ENCODE measurements at places on chromosomes 5 and 9.

GRCh38 chr5:56154732-56155484, 78.2 kb downstream of the ANKRD55 start:
- no peak for DNase-seq

DNA sequence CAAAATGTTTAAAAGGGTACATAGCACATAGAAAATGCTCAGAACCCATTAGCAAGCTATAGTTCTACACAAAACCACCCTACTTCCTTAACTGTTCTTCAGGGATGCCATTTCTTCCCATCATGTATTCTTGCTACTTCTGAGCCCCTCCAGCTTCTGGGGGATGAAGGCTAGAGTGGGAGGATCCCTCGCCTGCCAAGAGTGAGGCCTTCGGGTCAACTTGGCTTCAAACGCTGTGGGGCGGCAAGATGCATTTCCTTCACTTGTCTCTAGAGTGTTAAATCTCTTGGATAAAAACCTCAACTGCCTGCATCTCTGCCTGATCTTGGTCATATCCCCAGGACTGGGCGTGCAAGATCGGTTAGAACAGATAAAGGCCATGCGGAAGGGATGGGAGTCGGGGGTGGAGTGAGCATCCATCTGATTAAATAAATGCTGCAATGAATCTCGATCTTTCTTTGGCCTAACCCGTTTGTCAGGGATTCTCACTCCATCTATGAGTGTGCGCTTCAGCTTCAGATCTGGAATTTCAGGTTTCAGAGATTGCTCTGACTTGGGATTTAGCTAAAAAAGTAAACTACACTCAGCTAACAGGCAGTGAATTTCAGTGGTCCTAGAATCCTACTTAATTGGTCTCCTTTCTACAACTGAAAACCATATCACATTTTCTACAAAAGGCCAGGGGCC, 118.0 kb upstream of the PANK3 start:
- no peak for DNase-seq

DNA sequence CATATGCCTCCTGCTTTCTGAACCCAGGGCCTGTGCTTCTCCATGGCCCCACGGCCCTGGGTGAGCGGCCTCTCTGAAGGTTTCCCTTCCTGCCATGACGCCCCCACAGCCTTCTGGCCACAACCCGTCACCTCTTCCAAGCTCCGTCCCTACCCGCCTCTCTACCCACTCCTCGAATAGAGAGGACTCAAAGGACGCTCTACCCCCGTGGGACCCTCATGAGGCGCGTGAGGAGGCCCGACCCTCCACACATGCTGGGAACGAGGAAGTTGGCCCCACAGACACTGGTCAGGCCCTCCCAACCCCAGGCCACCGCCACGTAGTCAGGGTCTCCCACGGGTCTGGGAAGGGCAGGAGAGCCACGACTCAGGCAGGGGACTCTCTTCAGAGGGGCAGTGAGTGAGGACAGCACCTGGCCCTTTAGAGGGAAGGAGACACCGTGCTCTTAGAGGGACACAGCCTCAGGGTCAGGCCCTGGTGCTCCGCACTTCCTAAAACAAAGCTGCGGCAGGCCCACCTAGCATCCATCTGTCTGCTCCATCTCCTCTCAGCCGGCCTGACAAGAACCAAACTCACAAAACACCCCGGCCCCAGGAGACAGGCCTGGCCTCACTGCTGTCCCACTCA, 5.3 kb downstream of the BRD3 start:
- no peak for DNase-seq

DNA sequence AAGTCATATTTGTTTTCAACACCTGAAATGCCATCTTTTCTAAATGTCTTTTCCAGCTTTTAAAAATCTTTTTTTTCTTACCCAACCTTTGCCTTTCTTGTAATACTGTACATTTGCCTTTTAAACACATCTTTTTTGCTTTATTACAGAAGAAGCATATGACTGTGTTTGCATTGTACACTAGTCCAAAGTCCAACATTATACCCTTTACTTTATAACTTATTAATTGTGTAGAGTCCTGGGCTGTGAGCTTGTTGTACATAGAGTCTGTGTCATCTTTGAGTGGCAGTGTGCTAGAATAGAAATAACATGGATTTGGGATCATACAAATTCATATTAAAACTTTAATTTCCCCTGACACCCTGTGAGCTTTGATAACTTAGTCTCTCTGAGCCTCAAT, 23.7 kb downstream of the CWC27 start:
- DNase-seq = no peak

DNA sequence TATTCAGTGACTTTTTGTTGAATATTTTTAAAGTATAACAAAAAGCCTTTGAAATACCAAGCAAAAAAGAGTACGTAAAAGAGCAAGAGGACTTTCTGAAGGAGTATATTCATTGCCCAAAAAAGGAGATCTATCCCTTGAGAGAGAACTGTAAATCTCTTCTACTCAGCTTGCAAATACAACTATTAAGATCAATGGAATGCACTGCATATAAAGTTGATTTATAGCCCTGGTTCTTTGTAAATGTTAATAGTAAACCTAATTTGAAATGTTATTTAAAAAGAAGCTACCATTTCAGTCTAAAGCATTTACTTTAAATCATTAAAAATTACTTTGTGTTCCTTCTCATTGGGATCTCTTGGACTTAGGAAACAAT, 168.1 kb downstream of the PDE4D start:
- DNase-seq = no peak

DNA sequence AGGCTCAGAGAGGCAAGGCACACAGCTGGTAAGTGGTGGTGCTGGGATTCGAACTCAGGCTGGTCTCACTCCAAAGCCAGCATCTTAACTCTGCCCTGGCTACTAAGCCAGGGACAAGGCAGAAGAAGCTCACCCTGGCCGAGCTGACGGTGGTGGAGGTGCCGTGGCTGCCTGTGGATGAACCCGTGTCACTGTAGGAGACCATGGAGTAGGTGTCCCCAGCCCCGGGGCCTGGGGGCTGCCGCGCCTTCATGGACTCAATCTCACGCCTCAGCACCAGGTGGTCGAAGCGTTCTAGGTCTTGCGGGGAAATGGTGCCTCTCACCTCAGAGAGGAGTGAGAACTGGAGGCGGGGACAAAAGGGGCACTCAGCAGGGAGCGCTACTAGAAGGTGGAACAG, 35.4 kb upstream of the AKNA start:
- DNase-seq = no peak

Measured in kidney epithelial cell (primary cell).